ENCODE measurements at places on chromosomes 5 and 9. TPM values are rescaled to one million over a fixed set of nuclear protein-coding genes. Genes with fewer than 3 reads are reported as not detected.

GRCh38 chr5:170534177-170534576 lies 30.4 kb downstream of the KCNIP1 start:
- no peak for DNase-seq
- H3K4me1 ChIP-seq, result no peaks in the 10 kb centered on the region
- no peak overlapping the region for H3K4me3 ChIP-seq
- H3K27me3 ChIP-seq, result no peaks in the 10 kb centered on the region
- no peaks in the 10 kb centered on the region for H3K36me3 ChIP-seq
- no peak overlapping the region for H3K27ac ChIP-seq

DNA sequence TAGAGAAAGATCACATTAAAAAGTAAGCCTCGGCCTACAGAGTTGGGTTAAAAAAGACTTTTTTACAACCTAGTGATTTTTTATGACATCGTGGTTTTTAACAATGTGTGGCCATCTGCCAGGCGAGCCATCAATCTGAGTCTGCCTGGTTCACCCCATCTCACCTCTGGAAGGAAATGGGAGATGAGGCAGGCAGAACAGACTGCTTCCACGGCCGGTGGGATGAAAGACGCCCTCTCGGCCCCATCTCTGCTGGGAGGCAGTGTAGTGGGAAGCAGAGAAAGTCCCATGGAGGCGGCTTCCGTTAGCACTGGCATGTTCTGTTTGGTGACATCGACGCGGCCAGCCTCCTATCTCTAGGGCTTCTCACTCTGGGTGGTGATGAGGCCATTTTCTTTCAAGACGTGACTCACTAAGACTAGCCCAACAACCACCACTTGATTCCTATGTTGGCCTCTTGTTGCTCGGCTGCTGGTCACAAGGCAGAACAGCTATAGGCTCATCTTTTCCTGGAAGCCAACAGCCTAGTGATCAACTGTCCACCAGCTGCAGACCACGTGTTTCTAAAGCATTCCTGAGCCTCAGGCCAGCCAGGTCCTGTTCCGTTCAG lies 132.4 kb upstream of the OTULINL start:
- H3K27me3 ChIP-seq, result no peaks in the 10 kb centered on the region
- DNase-seq, result no peak
- H3K36me3 ChIP-seq, result peaks cover 11% of the 10 kb centered on the region
- H3K27ac ChIP-seq, result no peak overlapping the region

ANKRD34B gene
- total RNA-seq, result not detected

DNA sequence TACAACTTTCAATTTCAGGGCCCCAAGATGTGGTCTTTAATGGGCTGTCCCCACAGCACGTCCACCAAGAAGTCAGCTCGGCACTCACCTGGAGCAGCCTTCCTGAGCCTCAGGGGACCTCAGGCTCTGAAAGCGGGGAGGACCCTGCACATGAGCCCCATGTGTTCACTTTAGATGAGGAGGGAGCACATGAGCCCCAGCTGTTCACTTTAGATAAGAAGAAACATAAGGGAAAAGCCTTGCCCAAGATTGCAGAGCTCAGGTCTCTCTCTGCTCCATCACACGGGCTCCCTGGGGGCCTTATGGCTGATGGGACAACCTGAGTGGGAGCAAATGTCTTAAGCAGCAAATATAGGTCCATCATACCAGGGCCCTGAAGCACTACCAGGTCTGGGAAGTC lies 56.4 kb downstream of the NIPSNAP3B start:
- no peaks in the 10 kb centered on the region for H3K27me3 ChIP-seq
- no peak for DNase-seq
- peaks cover 95% of the 10 kb centered on the region for H3K36me3 ChIP-seq
- no peak overlapping the region for H3K4me3 ChIP-seq

DNA sequence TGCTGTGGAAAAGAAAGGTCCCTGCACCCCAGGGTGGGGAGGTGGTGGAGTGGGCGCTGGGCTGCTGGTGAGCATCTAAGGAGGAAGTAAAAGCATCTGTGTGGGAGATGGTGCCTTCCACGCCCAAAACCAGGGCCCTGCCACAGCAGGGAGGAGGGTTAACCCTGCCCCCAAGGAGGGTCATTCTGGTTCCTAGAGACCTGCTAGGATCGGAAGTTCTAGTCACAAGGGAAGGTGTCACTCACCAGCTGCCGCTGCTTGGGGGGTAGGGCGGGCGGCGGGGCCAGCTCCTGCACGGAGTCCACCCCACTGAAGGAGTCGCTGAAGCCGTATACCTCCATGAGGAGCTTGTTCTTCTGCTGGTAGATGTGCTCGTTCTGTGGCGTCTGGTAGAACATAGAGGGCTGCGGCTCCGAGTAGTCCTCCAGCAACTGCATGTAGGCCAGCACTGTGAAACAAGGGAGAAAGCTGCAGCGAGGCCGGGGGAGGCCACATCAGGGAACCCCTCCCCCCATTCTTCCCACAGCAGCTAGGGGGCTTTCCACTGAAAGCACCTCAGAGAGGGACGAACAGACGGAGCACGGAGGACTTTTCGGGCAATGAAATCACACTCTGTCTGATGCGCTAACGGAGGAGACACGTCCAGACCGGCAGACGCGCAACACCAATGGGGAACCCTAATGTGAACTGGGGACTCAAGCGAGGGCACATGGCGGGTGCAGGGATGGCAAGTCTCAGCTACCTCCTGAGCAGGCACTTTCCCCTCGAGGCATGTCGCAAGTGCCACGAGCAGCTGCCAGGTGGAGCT lies 76.4 kb downstream of the PRRT1B start:
- H3K4me1 ChIP-seq, result peaks cover 25% of the 10 kb centered on the region
- H3K4me3 ChIP-seq, result peak overlapping the region; percentile 18
- H3K27ac ChIP-seq, result peak overlapping the region; percentile 65

C5orf46 gene
- total RNA-seq, result not detected

- no peak overlapping the region for H3K27ac ChIP-seq
- H3K27me3 ChIP-seq, result no peaks in the 10 kb centered on the region
- no peak overlapping the region for H3K4me3 ChIP-seq
- H3K36me3 ChIP-seq, result no peaks in the 10 kb centered on the region
- no peak for DNase-seq
Measured at GRCh38 chr9:85738509-85738908, 3.2 kb downstream of the AGTPBP1 start.

AGXT2 gene
- total RNA-seq, result not detected

DNA sequence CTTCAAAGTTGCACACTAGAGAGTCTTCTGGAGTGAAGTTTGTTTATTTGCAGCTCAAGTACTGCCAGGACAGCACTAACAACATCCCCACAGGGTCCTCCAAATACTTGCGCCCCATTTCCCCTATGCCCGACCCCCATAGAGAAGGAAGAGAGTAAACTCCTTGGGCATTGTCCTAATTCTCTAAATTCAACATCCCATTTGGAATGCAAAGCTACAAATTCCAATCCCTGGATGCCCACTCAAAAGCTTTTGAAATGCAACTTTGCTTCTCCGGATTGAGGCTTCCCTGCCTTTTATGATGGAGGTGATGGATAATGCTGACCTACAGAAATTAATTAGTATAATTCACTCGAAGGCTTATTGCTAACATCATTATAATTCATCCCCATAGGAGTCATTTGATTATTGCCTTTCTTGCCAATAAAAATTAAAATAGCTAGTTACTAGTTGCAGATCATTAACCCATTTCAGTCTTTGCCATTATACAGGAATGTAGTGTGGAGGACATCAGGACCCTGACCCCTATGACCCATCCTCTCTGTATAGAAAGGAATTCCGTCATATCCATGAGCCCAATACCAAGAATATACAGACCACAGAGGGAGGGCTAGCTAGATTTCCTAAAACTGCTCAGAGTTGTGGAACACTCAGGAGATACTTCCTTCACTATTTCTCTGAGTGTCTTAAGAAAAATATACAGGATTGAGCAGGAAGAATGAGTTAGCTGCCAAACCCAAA lies 277.6 kb downstream of the ZNF608 start:
- H3K36me3 ChIP-seq, result no peaks in the 10 kb centered on the region
- no peaks in the 10 kb centered on the region for H3K27me3 ChIP-seq
- H3K4me3 ChIP-seq, result no peak overlapping the region

Measured in B cell (primary cell).